Vagina (tissue), 2 donors: ENCODE measurements at places on chromosomes 1 and 21.

DNA sequence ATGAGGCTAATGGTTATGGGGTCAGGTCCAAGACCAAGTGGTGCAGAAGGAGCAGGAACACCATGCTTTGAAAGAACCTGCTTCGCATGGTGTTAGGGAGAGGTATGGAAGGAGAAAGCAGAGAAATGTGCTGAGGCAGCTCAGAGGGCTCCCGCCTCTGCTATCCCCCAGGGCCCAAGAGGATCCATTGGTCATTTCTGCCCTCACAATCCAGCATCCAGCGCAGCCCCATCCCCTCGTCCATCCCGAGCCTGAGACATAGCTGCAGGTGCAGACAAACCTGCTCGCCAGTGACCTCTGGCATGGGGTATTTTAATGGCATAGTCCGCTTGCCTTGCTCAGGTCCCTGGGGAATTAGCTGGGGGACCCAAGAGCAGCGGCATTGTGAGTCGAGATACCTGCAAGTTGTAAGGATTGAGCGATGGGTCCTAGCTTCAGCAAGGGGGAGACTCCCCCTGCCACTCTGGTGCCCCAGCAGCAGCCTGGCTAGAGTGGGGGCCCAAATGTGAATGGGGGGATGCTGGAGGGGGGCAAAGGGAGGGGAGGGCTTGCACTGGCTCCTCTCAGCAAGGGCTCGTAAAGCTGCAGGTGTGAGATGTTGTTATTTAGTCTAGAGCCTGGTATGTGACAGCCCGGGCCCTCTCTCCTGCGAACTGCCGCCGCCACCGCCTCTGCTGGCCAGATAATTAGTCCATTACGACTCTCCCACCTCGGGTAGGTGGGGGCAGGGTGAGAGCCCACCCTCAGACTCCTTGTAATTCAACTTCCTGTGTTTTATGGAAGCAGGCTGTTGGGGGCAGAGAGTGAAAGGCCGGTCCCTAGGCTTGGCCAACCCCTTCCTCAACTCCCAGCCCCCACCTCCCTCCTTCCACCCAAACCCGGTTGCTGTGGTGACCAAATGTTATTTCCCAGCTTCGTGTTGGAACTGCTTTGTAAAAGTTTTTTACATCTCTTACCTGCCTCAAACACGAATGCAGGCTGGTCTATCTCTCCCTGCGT is 118.8 kb downstream of the RNF220 start:
- no peaks in the 10 kb centered on the region for H3K36me3 ChIP-seq
- no peaks in the 10 kb centered on the region for H3K27me3 ChIP-seq
- peaks cover 9% of the 10 kb centered on the region for H3K4me1 ChIP-seq
- no peak overlapping the region for H3K27ac ChIP-seq
- no peak for DNase-seq

DNA sequence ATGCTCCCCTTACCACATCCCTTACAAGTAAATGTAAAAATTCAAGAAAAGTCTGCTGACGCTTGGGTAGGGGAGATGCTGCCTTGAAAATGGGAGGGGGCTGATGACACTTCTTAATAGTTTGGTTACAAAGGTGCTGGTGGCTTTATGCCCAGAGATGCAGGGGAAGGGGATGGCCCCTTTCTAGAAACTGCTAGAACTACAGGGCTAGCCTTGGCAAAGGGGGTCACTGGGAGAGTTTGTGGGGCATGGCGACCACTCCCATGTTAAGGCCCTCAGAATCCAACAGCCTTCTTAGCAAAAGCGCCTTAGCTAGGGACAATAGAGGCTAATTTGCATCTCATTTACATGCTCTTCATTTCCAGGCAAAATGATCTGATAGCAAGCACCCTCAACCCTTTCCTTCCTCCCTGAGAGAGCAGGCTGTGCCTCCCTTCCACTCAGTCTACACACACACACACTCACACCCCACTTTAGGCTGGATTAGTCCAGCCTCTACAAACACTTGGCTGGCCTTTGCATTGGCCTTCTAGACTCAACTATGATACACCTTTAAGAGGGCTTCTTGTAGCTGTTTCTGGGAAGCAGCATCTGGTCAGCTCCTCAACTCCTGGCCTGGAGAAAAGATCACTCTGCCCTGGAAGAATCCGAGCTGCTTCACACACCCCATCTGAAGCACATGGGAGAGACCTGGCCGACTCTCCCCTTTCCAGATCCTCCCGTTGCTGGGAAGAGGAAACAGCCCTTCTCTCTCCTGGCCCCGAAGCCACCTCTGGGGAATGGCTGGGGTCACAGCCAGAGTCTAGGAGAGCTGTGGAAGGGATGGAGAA is 1.7 kb downstream of the SEMA6C start:
- peaks cover 45% of the 10 kb centered on the region for H3K4me1 ChIP-seq
- no peaks in the 10 kb centered on the region for H3K36me3 ChIP-seq
- DNase-seq: no peak
- peak overlapping the region; percentile 64 for H3K27ac ChIP-seq
- no peaks in the 10 kb centered on the region for H3K27me3 ChIP-seq

- H3K4me3 ChIP-seq: no peak overlapping the region
- no peaks in the 10 kb centered on the region for H3K27me3 ChIP-seq
- DNase-seq: peak; percentile 67
- H3K4me1 ChIP-seq: no peaks in the 10 kb centered on the region
- H3K27ac ChIP-seq: no peak overlapping the region
- H3K36me3 ChIP-seq: no peaks in the 10 kb centered on the region
Observed at GRCh38 chr1:30368651-30369240, 354.6 kb downstream of the MATN1 start.

DNA sequence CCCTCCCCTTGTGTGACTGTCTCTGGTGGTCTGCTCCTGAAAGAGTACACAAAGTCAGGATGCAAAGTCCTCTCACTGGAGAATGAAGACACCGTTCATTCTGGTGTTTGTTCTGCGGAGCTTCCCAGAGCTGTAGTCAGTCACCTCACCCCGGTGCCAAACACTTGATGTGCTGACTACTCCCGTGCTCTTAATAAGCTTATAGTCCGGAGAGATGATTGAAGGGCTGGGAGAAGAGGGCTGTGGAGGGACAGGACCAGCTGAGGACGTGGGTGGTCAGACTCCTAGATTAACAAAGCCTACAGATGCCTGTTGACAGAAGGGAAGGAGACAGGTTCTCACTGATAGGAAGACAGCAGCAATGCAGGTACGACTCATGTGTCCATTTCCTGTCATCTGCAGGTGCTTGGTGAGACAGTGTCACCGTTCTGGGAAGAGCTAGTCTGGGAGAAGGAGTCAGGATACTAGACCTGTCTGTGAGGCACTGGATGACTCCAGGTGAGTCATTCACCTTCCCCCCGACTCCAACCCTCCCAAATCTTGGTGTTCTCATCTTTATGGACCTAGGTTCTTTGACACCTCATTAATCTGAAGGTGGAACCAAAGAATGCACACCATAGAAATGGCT is 40.4 kb upstream of the LRRN2 start:
- no peaks in the 10 kb centered on the region for H3K27me3 ChIP-seq
- no peak for DNase-seq
- H3K4me3 ChIP-seq: no peak overlapping the region
- H3K36me3 ChIP-seq: no peaks in the 10 kb centered on the region
- H3K4me1 ChIP-seq: no peaks in the 10 kb centered on the region

DNA sequence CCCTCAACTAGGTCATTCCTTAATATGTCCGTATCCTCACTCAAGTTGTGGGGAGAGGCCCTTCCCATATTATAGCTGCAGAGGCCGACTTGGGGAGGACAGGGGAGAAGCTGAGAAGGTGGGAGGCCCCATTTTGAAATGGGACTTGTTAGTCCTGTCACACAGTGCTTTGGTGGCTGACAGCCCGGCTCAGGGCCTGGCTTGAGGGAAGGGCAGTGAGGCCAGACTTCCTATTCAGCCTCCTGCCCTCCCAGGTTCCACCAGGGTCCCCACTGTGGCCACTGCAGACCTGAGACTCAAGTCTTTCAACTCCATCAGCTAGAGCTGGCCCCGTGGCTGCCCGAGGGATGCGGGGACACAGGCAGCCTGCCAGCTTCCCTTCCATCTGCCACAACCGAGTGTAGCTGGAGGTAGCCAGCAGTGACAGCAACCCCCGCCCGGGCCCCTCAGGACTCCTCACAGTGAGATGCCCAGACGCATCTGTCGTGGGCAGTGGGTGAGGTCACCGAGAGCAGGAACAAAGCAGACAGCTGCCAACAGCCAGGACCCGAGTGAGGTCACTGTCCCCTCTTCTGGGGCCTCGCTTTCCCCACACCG is 36.9 kb downstream of the SIM2 start:
- no peak overlapping the region for H3K4me3 ChIP-seq
- no peaks in the 10 kb centered on the region for H3K36me3 ChIP-seq
- no peak overlapping the region for H3K27ac ChIP-seq
- DNase-seq: no peak

- no peaks in the 10 kb centered on the region for H3K27me3 ChIP-seq
- H3K27ac ChIP-seq: no peak overlapping the region
- H3K4me3 ChIP-seq: no peak overlapping the region
- H3K36me3 ChIP-seq: no peaks in the 10 kb centered on the region
- peaks cover 17% of the 10 kb centered on the region for H3K4me1 ChIP-seq
- no peak for DNase-seq
Observed at GRCh38 chr1:154863315-154864174, 6.5 kb downstream of the KCNN3 start.

DNA sequence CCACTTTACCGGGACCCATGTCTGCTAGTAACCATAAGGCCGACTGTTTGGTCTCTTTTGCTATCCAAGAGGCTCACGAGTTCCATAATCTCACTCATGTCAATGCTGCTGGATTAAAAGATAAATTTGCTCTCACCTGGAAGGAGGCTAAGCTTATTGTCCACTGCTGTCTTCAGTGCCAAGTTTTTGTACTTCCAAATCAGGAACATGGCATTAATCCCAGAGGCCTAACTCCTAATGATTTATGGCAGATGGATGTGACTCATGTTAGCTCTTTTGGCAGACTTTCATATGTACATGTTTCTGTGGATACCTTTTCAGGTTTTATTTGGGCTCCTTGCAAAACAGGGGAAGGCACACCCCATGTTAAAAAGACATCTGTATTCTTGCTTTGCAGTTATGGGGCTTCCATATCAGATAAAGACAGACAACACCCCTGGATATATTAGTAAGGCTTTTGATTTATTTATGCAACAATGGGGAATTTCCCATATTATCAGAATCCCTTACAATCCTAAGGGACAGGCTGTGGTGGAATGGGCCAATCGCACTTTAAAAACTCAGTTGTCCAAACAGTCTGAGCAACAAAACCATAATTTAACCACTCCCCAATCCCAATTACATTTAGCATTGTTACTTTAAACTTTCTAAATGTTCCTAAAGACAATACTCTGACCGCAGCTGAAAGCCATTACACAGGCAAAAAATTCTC is 162.7 kb downstream of the IER5 start:
- no peak for DNase-seq
- peaks cover 8% of the 10 kb centered on the region for H3K4me1 ChIP-seq
- no peaks in the 10 kb centered on the region for H3K36me3 ChIP-seq
- H3K4me3 ChIP-seq: no peak overlapping the region

DNA sequence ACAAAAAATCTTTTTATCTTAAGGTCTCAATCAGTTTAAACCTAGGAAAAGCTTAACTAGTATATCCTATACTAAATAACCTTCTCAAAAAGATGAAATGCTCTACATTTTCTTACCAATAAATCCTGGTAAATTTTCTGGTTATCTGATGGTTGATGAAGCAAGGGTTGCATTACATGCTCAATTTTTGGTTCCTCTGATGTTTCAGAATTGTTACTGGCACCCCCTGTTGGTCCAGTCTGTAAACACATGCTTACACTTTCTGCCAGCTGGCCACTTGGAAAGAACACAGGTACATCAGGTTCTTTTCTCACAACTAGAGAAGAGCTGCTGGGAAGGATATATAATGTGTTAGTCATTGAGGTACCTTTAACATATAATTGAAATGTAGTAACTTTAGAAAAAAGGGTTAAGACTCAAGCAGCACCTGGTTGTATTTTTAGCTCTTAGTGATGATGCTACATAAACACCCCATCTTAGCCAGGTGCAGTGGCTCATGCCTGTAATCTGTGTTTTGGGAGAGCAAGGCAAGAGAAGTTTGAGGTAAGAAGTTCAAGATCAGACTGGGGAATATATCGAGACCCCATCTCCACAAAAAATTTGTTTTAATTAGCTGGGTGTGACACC is 30.9 kb upstream of the TAL1 start:
- no peak overlapping the region for H3K4me3 ChIP-seq
- no peaks in the 10 kb centered on the region for H3K4me1 ChIP-seq
- no peak for DNase-seq
- no peak overlapping the region for H3K27ac ChIP-seq
- H3K27me3 ChIP-seq: no peaks in the 10 kb centered on the region

- DNase-seq: no peak
- H3K4me3 ChIP-seq: no peak overlapping the region
- H3K27ac ChIP-seq: no peak overlapping the region
- H3K4me1 ChIP-seq: no peaks in the 10 kb centered on the region
Observed at GRCh38 chr21:44420416-44421205, 34.7 kb upstream of the LRRC3 start.

GRCh38 chr1:26696654-26697430 is 1.0 kb downstream of the ARID1A start:
- peak overlapping the region; percentile 98 for H3K27ac ChIP-seq
- H3K4me3 ChIP-seq: peak overlapping the region; percentile 90
- H3K4me1 ChIP-seq: peaks cover 61% of the 10 kb centered on the region

- no peaks in the 10 kb centered on the region for H3K27me3 ChIP-seq
- H3K4me1 ChIP-seq: peaks cover 41% of the 10 kb centered on the region
- H3K27ac ChIP-seq: peak overlapping the region; percentile 96
- no peaks in the 10 kb centered on the region for H3K36me3 ChIP-seq
- H3K4me3 ChIP-seq: peak overlapping the region; percentile 86
Observed at GRCh38 chr1:150148837-150149270, 862 bp upstream of the PLEKHO1 start.

- no peaks in the 10 kb centered on the region for H3K4me1 ChIP-seq
- no peaks in the 10 kb centered on the region for H3K36me3 ChIP-seq
- no peaks in the 10 kb centered on the region for H3K27me3 ChIP-seq
- H3K4me3 ChIP-seq: no peak overlapping the region
- no peak for DNase-seq
Observed at GRCh38 chr1:181568736-181569135, 85.4 kb downstream of the CACNA1E start.

- DNase-seq: no peak
- no peaks in the 10 kb centered on the region for H3K27me3 ChIP-seq
- H3K4me3 ChIP-seq: no peak overlapping the region
- no peak overlapping the region for H3K27ac ChIP-seq
Observed at GRCh38 chr1:202126426-202126825, 3.7 kb downstream of the GPR37L1 start.
